ENCODE measurements at places on chromosomes 3 and 15.

DNA sequence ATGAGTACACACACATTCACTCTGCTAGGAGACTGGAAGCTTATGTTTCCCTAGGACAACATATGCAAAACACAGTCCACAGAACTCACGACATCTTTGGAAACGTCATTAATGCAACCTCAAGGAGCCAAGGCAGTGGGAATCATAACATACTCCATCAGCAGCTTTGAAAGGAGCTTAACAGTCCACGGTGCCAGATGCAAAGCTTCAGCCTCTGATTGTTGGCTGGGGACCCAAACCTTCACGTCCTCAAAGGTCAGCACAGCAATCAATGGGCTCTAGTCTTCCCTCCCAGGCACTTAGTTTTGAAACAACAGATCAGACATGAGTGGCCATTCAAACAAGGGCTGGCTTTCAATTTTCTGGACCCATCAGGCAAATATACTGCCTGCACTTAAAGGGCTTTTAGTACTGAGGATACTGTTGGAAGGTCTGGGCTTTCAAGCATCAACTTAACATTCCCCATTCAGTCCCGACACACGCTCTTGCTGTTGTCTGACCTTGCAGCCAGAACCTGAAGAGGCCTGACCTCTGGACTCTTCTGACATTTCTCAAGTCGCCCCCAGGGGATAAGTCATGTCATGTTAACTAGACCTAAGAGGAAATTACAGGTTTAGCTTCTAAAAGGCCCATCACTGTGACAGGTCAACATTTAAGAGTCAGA lies 223.0 kb downstream of the PDZRN3 start:
- peak; percentile 99 for DNase-seq

- no peak for DNase-seq
Observed at GRCh38 chr3:41629072-41629471, 332.8 kb downstream of the ULK4 start.

GRCh38 chr3:53114011-53114400 lies 16.2 kb downstream of the RFT1 start:
- peak; percentile 90 for DNase-seq

DNA sequence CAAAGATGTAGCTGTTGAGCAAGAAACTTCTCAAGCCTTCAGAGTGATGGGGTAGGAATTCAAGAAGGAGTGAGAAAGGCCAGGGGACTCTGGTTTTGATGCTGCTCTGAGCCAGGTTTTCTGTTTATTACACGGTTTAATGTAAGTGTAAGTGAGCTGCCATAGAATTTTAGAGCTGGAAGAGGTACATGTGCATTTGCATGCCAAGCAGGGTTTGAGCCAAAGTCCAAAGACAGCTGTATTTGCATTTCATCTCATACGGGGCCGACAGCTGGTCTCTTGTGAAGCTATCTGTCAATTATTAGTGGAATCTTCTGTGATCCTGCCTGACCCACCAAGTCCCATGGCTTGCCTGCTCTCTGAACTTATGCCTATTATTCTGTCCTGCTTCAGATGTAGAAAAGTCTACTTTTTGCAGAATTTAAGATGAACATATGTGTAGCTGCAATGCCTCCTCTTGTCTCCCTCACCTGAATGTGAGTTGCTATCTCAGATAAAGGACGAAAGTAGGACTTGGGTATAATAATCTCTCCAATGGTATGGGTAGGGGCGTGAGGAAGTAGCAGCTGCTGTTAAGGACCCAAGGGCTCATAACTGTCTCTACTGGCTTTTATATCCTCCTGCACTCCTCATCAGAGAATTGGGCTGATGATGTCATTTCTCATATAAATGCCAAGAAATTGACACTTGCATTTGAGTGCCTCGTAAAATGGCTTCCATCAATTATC lies 160.0 kb downstream of the SQOR start:
- peak; percentile 41 for DNase-seq

DNA sequence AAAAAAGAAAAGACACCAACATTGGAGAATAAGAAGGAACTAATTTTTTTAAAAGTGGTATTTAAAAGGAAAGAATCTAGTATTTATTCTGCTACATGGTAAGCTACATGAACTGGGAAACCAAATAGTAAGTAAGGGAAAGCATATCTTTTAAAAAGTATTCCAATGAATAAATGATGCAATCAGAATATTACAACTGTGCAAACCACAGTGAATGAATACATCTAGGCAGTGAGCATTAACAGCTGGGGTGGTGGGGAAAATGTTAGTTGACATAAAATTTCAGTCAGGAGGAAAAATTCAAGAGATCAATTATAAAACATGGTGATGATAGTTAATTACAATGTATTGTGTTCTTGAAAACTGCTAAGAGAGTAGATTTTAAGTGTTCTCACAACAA lies 16.9 kb downstream of the ICE2 start:
- DNase-seq, result no peak

DNA sequence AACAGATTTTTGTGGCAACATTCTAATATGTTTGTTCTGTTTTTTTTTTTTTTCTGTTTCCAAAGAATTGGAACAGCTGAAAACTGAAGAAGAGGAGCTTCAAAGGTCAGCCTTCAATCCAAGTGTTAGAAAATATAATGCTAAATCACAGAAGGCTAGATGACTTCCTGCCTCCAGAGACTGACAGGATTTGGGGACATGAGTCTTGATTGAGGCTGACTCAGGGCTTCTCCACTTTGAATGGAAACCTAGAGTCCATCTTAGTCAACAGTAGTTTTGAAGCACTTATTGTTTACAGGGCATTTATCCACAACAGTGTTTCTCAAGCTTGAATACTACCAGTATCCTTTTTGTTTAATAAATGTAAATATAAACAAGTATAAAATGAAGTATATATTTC lies 44.5 kb upstream of the RAD51 start:
- DNase-seq, result no peak

DNA sequence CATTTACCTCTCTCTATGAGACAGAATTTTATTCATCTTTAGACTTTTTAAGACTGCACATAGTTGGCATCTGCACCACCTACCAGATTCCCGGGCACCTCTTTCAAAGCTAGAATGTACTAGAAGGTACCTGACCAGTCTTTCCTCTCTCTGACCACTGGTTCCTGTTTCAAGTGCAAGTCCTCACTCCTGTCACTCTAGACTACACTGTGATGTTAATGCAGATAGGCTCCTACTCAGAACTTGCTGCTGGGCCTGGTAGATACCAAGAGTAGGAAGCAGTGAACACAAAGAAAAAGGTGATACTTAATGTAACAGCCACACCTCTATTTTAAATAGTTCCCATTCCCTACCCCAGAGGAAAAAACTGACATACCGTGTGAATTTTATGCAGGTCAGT lies 8.1 kb upstream of the TCAIM start:
- DNase-seq, result no peak

DNA sequence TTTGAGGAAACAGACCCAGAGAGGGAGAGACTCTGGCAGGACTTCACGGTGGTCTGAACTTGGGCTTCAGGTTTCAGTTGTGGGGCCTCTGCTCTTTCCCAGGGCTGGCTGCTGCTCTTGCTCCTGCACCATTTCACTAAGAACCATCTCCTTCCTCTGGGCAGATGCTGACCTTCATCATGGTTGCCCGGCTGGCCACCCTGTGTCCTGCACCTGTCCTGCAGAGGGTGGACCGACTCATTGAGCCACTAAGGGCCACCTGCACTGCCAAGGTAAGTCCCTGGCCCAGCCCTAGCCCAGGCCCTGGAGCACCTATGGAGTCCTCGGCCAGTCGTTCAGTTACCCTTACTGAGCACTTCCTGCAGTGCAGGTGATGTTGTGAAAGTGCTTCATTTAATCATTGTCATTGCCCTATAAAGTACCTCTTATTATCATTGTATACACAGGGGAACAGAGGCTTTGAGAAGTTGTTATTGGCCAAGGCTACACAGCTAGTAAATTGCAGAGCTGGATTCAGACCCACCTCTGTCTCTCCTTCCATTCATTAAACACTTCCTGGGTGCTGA lies 10.0 kb downstream of the RPL32 start:
- DNase-seq, result no peak

DNA sequence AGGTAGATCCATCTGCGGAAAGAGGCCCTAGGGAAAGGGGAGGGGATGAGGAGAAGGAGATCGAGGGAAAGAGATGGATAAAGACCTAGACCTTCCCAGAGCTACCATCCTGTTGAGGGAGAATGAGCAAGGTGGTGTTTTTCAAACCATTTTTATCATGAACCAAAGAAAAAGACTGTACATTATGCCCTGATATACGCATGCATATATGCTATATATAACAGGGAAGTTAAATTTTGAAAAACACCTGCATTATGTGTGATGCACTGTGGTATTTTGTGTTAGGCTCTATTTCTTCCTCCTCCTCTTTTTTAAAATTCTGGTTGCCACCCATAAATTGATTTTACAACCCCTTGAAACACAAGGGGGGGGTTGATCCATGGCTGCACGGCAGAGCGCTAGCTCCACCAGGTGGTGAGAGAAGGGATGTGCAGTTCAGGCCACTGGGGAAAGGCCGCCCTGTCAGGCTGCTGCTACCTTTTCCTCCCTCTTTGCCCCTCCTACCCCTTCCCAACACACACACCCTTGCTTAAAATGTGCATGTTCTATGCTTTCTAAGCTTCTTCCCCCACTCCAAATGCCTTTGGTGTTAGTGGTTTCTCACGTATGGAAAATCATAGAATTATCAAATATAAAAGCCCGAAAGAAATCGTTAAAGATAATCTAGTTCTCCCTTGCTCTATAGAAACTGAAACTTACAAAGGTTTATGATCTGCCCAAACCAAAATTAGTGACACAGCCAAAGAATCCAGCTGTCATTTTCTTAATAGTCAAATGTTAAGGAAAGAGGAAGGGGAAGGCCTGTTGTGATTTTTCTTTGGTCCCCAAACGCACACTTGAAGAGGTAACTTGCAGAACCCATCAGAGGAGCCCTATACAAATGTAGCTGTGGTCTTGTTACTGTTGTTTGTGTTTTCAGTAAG lies 262.0 kb upstream of the UMPS start:
- peak; percentile 63 for DNase-seq

DNA sequence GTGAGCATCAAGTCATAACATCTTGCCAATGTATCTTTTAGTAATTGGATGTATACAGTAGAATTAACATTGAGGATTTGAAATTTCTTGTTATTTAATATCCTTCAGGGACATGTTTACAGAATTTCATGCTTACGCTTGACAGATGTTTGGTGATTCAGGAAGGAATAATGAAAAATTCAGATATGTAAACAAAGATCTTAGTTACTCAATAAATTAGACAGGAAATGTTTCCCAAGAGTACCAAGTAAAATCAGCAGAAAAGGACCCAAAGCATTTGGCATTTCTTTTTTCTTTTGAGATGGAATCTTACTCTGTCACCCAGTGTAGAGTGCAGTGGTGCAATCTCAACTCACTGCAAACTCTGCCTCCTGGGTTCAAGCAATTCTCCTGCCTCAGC lies 4.7 kb upstream of the COL6A5 start:
- peak; percentile 29 for DNase-seq

- no peak for DNase-seq
Observed at GRCh38 chr3:120791913-120792312, 49.4 kb downstream of the GTF2E1 start.

- DNase-seq, result peak; percentile 21
Observed at GRCh38 chr3:124714223-124714853, 15.9 kb upstream of the UMPS start.

DNA sequence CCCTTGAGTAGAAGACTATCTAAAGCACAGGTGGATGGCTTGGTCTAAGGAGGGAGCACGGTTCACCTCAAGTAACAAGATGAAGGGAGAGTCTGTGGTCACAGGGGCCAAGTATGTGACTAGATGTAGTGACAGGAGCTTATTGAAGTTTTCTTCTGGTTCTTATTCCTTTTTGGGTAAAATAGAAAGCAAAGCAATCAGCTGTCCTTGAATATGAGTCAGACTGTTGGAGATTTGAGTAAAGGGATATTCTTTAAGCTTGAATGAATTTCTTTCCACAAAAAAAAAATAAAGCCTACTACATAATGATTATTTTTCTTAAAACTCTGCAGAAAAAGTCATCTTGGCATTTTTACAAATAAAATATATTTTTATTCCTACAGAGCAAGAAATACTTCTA lies 1.5 kb upstream of the CNTN6 start:
- DNase-seq, result no peak

GRCh38 chr3:179264449-179264848 lies 13.5 kb upstream of the KCNMB3 start:
- DNase-seq, result no peak

DNA sequence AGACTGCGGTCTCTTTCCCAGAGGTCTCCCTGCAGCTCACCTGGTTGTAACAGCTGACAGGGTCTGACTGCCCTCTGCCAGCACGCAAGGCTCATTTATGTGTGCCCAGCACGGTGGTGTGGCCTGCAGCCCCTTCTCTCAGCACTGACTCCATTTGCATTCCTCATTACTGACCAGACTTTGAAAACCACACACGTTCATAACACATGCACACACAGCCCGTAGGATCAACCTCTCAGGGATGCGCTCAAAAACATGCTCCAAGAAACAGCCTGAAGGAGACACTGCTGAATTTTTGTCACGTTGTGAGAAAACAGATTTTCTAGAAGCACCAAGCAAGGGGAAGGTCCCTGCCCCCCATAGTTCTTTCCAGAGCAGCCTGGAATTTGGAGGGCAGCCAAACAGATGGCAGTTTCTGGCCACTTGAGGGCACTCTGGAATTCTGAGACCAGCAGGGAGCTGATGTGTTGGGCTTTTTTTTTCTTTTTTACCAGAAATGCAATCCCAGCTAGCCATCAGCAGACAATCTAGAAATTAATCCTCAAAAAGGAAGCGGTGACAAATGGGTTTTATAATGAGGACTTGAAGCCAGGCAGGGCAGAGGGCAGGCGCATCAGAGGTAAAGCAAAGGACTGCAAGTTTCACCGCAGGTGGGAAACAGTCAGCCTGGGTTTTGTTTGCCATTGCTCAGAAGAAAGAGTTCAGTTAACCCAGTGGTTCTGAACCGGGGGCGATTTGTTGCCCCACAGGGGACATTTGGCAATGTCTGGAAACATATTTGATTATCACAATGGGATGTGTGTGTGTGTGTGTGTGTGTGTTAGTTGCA lies 170.5 kb upstream of the PROK2 start:
- peak; percentile 93 for DNase-seq

- no peak for DNase-seq
Observed at GRCh38 chr15:61890106-61890505, 170.1 kb downstream of the VPS13C start.

DNA sequence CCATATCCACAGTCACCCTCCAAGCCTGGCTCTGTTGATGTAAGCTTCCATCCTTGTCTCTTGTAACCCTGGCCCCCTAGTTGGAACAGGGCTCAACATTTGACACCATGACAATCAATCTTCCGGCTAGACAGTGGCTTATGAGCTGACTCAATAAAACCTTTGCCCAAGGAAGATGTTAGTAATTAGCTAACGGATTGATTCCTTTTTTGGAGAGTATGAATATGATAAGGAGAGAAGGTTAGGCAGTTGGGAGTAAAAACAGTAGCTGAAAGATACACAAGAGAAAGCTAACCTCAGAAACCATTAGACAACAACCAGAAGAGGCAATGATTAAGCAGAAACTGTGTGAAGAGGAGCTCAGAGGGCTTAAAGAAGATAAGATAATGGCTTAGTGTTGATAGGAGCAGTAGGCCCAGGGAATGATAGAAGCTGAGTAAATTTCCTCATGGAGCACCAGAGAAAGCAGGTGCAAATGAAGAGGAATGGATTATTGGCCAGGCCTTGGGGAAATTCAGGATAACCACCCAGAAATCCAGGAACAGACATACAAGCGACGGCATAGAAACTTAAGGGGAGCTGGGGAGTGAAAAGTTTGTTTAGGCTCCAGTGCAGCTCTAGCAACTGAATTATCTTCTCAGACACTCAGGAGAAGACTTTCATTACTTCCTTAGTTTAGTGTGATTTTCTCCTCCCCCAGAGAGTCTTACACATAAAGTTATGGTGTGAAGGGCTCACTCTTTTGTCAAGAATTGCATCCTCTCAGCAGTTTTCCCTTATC lies 7.8 kb upstream of the RFX7 start:
- no peak for DNase-seq

- no peak for DNase-seq
Observed at GRCh38 chr3:168384990-168385389, 289.3 kb upstream of the GOLIM4 start.

All from lung (tissue), 17 donors.